ENCODE measurements at places on chromosomes 7 and 10.

- DNase-seq = peak; percentile 30
These were observed 437.5 kb upstream of the MBL2 start for GRCh38 chr10:53209944-53210611.

GRCh38 chr10:5433182-5433581, 20.8 kb downstream of the NET1 start:
- DNase-seq = no peak

- DNase-seq = no peak
These were observed 531.3 kb downstream of the ATRNL1 start for GRCh38 chr10:115624448-115624847.

- no peak for DNase-seq
These were observed 117.0 kb upstream of the AHR start for GRCh38 chr7:17181482-17181881.

GRCh38 chr10:509361-510102, 179.9 kb downstream of the DIP2C start:
- DNase-seq = peak; percentile 18

GRCh38 chr10:124016804-124017375, 76.5 kb downstream of the CHST15 start:
- no peak for DNase-seq

- no peak for DNase-seq
These were observed 342.1 kb downstream of the GRID1 start for GRCh38 chr10:86024281-86025041.

- no peak for DNase-seq
These were observed 805 bp downstream of the ZNF736 start for GRCh38 chr7:64314566-64314965.

GRCh38 chr7:146885231-146885630, 768.6 kb downstream of the CNTNAP2 start:
- no peak for DNase-seq

- DNase-seq = no peak
These were observed 184.2 kb downstream of the FRMD4A start for GRCh38 chr10:14146501-14146900.
